Activated naive CD4-positive, alpha-beta T cell (primary cell): ENCODE measurements at places on chromosomes 6 and 20.

GRCh38 chr6:106056060-106056745, 29.9 kb upstream of the PRDM1 start:
- no peak for DNase-seq

DNA sequence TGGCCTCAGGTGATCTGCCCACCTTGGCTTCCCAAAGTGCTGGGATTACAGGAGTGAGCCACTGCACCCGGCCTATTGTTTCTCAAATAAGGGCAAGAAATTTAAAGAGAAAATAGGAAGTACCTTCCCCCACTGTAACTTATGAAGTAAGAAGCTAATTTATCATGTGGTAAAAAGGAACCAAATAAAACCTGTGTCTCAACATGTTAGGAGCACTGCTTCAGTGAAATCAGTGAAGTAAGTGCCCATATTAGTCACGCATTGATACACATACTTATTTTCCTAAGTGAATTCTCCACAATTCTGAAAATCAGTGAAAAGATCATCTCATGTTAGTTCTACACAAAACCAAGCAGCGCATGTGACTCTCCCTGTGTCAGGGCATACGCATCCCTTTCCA, 14.2 kb upstream of the LPA start:
- DNase-seq, result no peak

GRCh38 chr6:136410201-136411024, 120.8 kb upstream of the BCLAF1 start:
- DNase-seq, result no peak

DNA sequence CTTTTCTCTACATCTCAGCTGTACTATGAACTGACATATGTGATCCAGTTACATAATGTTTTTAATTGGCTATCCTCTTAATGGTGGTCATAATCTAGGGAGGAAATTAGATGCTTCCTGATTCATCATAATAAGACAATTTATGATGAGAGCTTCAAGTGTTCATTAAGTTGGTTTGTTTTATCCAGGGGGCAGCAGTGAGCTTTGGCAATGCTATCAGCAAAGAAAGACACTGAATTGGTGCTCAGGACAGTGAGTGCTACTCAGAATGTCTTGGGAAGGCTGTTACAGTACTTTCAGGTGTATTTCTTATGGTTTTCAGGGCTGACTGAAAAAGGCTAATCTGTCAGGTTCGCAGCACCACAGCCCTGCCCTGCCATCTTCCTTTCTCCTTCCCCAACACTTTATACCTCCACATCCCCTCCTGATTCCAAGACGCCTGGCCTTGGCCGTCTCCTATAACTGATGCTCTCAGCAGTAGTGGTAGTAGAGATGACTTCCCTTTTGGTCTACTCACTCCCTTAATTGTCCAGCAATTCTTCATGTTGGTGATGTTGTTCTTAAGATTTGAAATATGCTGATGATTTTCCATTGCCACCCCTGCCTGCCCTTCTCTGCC, 67.0 kb upstream of the TNFAIP3 start:
- DNase-seq, result peak; percentile 9

GRCh38 chr6:131356161-131356560, 216.9 kb upstream of the ARG1 start:
- DNase-seq, result no peak

DNA sequence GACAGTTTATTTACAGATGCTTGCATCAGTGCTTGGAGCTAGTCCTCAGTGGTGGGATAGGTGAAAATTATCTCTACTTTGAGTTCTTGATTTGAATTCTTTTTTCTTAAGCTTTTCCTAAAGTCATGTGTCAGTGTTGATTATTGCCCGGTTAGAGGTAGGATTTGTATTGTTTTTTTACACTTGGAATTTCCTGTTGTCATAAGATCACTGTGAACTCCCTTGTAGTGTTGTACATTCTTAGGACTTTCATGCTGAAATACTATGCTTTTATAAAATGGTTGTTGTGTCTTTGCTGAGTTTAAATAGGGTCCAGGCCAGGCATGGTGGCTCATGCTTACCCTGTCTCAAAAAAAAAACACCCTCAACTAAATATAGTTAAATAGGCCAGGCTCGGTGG, 20.3 kb downstream of the ASXL1 start:
- DNase-seq, result no peak

GRCh38 chr6:117550618-117551242, 51.6 kb downstream of the GOPC start:
- DNase-seq, result no peak

GRCh38 chr20:44698351-44698750, 16.8 kb upstream of the CCN5 start:
- no peak for DNase-seq

- DNase-seq, result no peak
Observed at GRCh38 chr20:17961587-17961940, 7.0 kb downstream of the SNX5 start.

- no peak for DNase-seq
Observed at GRCh38 chr20:49587111-49587570, 19.2 kb upstream of the PTGIS start.

DNA sequence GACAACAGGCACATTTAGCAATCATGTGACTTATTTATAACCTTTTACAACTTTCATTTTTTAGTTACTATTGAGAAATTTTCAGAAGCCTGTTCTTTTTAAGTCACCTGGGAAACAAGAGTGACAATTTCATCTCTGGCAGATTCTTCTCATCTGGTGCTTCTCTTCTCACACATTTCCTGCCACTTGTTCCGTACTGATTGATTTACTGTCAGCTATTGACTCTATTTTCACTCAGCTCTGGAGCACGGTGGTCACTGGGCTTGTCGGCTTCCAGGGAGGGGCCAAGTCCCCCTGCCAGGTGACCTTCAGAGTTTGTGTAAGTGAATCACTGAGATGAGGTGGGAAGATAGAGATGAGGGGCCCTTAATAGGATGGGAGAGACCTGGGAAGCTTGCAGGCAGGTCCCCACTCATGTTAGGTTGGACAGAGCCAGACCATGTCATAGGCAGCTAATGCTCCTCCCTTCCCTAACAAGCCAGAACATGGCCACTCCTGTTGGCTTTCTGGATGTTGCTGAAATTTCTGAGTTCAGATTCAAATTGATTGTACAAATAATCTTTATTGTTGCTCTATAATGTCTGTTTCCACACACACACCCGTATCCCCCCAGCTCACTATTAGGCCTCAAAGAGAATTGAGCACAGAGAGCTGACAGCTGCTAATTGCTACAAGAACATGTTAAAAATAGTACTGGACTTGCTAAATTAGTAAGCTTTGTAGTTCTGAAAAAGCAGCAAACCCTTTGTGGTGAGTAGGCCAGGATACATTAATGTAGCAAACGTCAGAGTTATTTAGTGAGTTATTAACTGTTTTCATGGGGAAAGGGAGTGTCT, 13.3 kb downstream of the DUSP22 start:
- no peak for DNase-seq

GRCh38 chr6:129642322-129642721, 67.7 kb downstream of the ARHGAP18 start:
- DNase-seq, result no peak

DNA sequence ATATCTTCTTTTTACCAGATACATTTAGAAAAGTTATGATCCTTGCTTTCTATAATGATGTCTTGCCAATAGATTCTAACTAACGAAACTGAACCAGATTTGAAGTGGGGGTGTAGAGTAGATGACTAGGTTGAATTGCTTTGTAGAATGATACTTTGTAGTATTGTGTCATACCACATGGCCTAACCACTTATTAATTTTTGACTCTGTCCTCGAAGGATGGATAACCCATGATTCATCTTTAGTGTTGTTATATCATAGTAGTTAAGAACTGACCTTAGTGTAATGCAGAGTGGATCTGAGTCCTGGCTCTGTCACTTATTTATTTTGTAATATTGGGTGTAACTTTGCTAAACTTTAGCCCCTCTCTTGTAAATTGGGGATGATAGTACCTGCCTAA, 4.5 kb downstream of the PHF3 start:
- no peak for DNase-seq

- no peak for DNase-seq
Observed at GRCh38 chr20:62452475-62453095, 23.2 kb downstream of the GATA5 start.

GRCh38 chr20:63402860-63403220, 41.7 kb upstream of the CHRNA4 start:
- DNase-seq, result no peak

DNA sequence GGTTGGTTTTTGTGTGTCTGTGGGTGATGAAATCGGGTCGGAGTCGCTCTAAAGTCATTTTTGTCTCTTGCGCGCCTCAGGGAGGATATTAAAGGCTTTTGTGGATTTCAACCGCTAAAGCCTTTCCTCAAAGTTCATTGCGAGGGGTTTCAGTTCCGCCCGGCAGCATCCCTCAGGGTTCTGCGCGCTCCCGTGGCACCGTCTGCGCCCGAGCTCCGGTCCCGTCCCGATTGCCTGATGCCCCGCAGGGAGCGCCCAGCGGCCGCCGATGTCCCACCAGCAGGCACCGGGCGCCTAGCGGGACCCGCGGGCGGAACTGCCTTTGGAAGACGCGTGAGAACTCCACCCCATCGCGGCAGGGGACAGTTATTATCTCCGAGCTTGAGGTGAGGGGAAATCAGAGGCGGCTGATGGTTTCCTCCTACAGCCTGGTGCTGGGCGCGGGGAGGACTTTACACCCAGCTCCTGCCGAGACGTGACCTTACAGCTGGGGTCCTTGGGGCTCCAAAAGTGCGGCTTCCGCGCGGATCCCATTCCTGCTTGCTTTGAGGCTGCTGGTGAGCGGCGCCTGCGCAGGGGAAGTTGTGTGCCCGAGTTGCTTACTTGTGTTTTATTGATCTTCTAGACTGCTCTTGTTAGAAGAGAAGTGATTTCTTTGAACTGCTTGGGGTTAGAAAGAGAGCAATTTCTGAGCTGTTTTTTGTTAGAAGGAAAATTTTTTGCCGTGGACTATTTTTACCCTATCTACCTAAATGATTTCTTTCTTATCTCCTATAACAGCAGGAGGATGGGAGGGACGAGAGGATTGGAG, 27.1 kb downstream of the ULBP1 start:
- no peak for DNase-seq

DNA sequence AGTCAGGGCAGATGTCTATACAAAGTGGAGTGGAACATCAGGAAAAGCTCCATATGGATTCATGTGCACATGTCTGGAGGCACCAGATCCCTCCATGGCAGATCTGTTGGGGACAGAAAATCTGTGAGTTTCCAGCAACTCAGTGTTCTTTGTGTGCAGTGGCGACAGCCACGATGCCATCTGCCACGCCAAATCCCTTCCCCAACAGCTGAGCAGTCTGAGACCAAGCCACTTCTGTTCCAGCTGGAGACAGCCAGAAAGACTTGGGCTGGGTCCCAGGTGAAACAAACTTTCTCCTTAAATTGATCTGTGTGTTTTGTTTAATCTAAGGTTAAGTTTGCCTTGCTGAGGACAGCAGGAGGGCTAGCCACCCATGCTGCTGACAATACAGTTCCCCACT, 22.9 kb downstream of the FKBP1A start:
- no peak for DNase-seq

DNA sequence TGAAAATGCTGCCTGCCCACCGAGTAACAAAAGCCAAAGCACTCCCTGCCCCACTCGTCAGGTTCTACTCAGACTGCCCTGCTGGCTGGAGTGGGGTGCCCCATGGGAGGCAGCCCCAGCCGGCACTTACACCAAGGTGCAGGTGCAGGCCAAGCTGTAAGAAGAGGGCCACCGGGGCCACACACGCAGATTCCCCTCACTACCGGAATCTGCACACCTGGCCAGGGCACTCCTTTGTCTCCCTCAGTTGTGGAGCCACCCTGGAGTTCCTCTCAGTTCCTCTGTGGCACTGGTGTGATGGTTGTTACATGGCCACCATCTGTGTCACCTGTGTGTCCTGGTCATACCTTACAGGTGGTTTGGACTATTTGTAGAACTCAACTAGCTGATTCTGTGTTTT, 112.4 kb downstream of the FOXO3 start:
- DNase-seq, result no peak

- no peak for DNase-seq
Observed at GRCh38 chr20:36301359-36302119, 4.6 kb upstream of the DLGAP4 start.

DNA sequence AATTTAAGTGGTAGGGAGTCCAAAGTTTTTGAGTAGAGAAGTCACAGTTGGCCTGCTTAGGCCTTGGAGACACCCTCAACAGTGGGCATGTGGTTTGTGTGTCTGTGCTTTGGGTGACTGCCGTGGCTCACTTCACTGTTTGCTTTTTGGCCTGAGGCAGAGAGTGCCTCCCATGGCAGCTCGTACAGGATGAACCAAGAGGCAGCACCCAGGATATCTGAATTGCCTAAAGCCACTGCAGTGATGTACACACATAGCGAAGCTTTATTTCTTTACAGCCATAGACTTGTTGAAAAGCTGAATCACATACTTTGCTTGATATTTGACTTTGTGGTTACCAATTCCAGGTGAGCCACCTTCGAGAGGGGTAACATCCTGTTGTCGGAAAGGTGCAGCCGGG, 21.6 kb downstream of the RREB1 start:
- DNase-seq, result no peak

- DNase-seq, result no peak
Observed at GRCh38 chr6:101249470-101249869, 144.0 kb upstream of the GRIK2 start.

- no peak for DNase-seq
Observed at GRCh38 chr6:43687079-43687436, 533 bp downstream of the MRPS18A start.

- no peak for DNase-seq
Observed at GRCh38 chr6:158631678-158632537, 12.6 kb downstream of the DYNLT1 start.

GRCh38 chr20:46229478-46230105, 78.7 kb downstream of the CDH22 start:
- no peak for DNase-seq

- DNase-seq, result no peak
Observed at GRCh38 chr20:24481173-24481572, 11.7 kb downstream of the SYNDIG1 start.

DNA sequence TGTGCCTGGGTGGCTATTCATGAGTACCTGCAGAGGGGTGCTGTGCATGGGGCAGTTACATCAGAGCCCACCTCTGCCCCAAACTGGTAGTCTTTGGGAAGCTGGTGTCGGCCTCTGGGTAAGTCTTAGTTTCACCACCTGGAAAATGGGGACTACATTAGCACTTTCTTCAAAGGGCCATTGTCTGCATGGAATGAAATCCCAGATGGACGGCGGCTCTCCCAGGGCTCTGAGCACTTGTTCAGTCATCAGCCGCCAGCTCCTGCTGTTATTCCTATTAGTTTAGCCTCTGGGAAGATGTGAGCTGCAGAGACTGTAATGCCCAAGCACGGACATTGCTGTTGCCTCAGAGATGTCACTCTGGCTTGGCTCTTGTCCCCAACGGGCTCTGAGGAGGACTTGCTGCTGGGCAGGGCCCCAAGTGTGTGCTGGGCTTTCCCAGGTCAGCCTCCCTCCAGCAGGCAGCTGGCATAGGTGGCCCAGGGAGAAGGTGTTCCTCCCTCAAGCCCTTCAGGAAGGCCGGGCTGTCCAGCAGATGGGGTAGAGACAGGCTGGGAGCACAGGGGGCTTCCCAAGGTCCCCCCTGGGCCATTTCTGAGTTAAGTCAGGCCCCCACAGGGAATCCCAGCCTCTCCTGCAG, 268.3 kb downstream of the TFAP2C start:
- DNase-seq, result no peak
